BJ (cell line): ENCODE measurements at places on chromosomes 4 and X. TPM values are rescaled to one million over a fixed set of nuclear protein-coding genes. Genes with fewer than 3 reads are reported as not detected.

- no peak for DNase-seq
Measured at GRCh38 chr4:53424280-53424679, 46.8 kb downstream of the FIP1L1 start.

GRCh38 chr4:3041192-3042142 lies 32.9 kb downstream of the HTT-AS start:
- DNase-seq, result no peak

DNA sequence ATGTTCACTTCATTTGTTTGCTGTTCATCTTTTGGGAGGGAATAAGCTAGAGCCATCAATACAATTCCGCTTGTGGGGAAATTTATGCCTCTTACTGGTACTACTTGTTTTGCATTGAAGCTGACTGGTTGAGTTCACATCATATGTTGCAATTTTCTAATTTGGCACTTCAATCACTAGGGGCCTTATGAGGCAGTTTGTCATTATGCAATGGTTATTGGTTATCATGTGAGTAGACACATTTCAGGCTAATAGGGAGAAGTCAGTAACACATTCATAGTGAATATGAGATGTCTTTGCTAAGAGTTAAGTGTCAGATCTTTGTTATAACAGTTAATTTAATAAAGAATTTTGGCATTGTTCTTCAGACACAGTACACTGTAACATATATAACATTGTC lies 5.0 kb downstream of the RPL36A start:
- DNase-seq, result no peak

PNMA5 gene
- not detected in 2 replicates for polyA plus RNA-seq

MAP7D2 gene
- polyA plus RNA-seq, result 0.18 and 0.21 TPM in 2 replicates

EDA gene
- polyA plus RNA-seq, result 0.06 and 0.09 TPM in 2 replicates

BEND2 gene
- polyA plus RNA-seq, result not detected in 2 replicates
